ENCODE measurements at places on chromosomes 11 and 22.

DNA sequence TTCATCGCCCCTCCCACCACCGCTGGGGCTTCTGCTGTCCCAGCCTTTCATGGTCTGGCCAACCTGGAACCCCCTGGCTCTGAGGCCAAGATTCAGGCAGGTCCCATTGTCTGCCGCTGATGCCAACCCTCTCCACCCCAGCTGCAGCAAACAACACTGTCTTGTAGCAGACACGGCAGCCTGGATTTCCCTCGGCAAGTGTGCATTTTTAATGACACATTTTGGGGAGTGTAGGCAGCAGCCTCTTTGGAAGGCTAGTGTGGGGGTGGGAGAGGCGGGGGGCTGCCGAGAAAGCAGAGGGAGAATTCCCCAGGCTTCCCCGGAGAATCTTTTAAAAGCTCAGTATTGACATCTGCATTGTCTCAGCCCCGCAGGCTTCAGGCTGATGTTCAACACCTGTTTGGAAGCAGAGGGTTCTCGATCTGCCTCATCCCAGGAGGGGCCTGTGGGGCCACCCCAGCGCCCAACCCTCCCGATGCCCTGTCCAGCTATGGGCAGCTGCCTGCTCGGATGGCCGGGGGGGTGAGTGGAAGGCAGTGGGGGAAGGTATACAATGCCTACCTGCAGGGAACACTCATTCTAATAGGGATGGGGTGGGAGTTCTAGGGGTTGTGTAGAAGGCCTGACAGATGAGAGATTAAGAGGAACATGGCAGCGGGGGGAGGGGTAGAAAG is 41.5 kb downstream of the NECTIN1 start:
- DNase-seq: no peak

DNA sequence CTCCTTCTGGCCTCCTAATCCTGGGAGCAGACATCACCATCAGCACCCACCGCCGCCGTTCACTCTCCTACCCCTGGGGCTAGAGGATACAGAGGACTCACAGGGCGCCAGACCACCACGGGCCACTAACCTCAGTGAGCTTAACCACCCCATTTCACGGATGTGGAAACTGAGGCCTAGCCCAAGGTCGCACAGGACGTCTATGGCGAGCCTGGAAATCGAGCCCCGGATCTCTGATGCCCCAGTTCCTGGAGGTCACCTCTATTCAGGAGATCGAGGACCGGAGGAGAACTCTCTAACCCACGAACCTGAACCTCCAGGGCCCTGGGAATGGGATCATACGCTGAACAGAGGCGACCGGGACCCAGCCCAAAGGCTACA is 349 bp downstream of the TIMM10 start:
- no peak for DNase-seq

DNA sequence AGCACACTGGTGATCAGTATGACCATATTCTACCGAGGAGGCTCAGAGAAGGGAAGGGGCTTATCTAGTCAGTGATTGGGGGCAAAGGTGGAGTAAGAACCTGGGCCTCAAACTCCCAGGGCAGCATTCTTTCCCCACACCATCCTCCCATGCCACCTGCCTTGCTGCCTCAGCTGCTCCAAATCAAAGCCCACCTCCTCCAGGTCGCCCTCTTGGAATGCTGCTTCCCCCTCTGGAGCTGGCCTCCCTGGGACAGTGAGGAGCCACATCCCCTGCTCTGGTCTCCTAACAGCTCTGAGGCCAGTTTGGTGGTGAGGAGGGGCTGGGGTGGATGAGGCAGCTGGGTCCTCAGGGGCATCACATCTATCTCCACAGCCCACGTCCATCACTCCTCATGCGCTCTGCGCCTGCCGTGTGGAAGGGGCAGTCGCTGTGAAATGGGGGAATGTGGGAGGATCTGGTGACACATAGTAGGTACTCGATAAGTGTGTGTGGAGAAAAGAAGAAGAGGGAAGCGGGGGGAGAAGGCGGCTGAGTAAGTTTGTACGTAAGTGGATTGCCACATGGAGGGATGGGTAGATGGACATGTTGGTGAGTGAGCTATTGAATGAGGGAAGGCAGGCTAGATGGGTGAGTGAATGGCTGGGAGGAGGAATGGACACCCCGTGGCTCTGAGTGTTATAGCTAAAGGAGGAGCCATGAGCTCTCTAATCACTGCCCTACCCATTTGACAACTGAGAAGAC is 16.1 kb upstream of the ARHGEF17 start:
- DNase-seq: no peak

GRCh38 chr22:45125188-45125587 is 38.5 kb upstream of the NUP50 start:
- no peak for DNase-seq

DNA sequence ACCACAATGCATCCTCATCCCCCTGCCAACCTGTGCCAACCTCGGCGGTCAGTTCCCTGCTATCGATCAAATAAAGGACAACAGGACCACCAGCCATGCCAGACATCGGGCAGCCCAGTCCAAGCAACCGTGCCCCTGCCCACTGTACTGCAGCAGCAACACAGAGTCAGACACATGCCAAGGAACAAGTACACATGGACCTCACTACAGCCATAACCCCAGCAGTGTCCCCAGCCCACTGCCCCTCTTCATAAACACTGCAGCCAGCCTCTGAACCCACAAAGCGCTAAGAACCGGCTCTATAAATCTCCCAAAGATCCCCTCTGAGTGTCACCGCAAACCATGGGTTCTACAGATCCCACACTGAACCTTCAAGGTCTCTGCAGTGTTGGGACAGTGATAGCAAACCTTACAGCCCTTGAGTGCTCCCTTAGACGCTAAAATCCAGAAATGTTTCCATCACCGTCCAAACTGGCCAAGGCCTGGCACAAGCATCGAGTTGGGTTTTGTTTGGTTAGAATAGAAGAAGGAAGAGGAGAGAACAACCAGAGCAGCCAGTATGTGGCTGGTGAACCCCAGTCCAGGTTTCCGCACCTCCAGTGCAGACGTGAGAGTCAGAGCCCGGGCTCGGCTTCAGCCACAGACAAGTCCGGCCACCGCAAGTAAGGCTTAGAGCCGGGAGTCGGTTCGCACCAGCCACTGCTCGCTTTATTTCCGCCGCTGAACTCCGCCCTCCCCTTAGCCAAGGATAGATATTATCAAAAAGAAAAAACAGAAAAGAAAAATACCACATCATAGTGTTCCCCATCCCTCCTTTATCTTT is 7.9 kb downstream of the PAX6 start:
- DNase-seq: no peak

GRCh38 chr11:105609341-105609781 is 512 bp upstream of the GRIA4 start:
- no peak for DNase-seq

DNA sequence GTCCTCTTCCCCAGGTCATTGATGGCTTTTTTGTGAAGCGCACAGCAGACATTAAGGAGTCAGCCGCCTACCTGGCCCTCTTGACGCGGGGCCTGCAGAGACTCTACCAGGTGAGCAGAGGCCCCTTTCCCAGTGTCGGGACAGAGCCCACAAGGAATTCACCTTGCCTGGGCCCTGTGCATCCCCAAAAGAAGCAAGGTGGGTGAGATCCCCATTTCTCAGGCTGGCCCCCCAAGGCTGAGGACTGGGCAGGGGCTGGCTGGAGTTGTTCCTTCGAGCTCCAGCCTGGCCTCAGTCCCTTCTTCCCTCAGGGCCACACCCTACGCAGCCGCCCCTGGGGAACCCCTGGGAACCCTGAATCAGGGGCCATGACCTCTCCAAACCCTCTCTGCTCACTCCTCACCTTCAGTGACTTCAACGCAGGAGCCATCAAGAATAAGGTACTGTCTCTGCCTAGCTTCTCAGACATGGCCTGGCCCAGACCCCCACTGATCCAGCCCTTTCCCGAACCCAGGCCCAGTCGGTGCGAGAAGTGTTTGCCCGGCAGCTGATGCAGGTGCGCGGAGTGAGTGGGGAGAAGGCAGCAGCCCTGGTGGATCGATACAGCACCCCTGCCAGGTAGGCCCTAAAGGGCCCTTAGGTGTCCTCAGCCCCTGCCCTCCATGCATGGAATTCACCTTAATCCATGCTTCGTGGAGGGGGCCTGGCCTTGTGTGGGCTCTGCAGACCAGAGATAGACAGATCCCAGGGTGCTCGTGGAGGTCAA is 4.7 kb downstream of the MUS81 start:
- DNase-seq: no peak

DNA sequence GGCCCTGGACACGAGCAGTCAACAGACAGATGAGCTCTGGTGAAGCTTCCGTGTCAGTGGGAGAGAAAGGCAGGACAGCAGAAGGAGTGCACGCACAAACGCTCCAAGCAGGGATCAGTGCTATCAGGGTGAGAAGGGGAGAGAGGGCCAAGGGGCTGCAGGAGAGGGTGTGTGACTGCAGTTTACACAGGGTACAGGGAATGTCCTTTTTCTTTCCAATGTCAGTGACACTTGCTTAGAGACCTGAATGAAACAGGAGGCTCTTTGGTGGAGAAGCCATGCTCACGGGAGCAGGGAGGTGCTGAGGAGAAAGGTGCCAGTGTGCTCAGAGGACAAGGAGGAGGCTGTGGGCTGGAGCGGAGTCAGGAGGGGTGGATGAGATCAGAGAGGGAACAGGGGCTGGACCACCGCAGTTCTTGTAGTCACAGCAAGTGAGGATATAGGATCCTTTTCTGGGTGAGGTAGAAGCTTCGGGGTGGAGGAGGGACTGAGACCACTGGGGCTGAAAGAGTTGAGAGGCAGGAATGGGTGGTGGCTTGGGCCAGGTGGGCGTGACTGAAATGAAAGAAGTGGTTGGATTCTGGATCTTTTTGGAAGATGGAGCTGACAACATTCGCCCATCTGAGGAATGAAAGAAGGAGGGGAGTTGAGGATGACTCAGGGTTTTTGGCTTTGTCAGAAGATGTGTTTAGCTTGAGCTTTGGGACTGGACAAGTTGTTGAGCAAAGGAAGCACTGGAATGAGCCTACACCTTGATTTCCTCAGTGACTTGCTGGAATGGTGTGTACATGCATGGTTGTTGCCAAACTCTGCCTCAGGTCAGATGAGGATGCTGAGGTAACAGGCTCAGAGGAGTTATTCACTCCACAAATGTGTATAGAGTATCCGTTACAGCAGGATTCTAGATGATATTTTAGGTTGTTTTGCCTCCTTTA is 87.9 kb downstream of the ADAMTS15 start:
- DNase-seq: no peak

DNA sequence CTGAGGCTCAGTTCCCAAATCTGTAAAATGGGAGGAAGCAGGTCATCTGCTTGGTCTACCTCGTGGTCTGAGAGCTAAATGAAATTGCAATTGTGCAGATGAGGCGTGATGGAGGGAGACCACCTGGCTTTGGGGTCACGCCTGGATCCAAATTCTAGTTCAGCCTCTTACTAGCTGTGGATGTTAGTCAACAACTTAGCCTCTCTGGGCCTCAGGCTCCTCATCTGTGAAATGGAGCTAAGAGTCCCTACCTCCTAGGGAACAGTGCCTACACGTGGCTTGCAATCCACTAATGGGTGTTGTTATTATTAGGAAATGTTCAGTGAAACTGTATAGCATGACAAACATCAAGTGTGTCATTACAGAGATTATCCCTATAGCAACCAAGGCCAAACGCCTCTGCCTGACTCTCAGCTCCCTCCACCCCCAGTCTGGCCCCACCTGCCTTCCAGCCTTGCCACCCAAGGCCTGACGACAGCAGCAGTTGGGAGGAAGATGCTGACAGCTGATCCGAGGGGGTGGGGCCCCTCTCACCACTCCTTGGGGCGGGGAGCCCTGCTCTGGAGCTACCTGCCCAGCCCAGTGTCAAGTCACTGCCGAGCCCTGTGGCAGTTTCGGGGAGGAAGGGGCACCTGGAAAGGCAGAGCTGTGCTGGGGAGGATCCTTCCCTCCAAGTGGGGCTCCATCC is 1.7 kb upstream of the RHOD start:
- DNase-seq: no peak

- DNase-seq: no peak
Observed at GRCh38 chr11:129937592-129938238, 42.3 kb upstream of the NFRKB start.

GRCh38 chr11:44848963-44849350 is 101.7 kb downstream of the TP53I11 start:
- no peak for DNase-seq

GRCh38 chr11:63906585-63906984 is 10.4 kb downstream of the RCOR2 start:
- no peak for DNase-seq

DNA sequence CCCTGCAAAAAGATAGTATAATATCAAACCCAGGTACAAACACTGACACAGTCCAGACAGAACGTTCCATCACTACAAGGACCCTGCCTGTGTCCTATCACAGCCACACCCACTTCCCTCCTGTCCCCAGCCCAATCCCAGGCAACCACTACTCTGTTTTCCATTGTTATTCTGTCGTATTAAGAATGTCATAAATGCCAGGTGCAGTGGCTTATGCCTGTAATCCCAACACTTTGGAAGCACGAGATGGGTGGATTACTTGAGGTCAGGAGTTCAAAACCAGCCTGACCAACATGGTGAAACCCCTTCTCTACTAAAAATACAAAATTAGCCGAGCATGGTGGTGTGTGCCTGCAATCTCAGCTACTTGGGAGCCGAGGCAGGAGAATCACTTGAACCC is 89.0 kb downstream of the TRMU start:
- no peak for DNase-seq

GRCh38 chr22:23180893-23181720 is 798 bp downstream of the BCR start:
- no peak for DNase-seq

DNA sequence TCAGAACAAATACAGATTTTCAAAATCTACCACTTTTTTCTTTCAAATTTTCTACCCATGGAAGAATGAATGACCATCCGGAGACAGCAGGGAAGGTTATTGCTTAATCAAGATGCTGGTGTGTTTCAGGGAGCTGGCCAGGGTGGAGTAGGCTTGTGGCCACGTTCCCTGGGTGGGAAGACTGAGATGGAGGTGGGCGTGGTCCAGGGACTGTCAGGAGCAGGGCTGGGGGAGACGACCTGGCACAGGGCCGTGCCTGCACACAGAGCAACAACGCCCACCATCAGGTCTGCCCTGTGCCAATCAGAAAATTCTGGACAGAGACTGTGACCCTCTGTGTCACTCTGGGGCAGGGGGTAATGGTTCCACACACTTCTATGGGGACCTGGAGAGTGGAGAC is 7.1 kb upstream of the APOBEC3H start:
- DNase-seq: no peak

GRCh38 chr11:63783925-63784592 is 15.5 kb upstream of the ZFTA start:
- DNase-seq: no peak

GRCh38 chr11:111699579-111700156 is 66.5 kb downstream of the PPP2R1B start:
- DNase-seq: no peak

- DNase-seq: no peak
Observed at GRCh38 chr11:62004473-62004872, 37.0 kb upstream of the FTH1 start.

GRCh38 chr11:117931971-117932370 is 2.8 kb upstream of the TMPRSS13 start:
- peak; percentile 19 for DNase-seq
